ENCODE measurements at places on chromosomes 2 and 18.

GRCh38 chr2:73289304-73289703 lies 4.0 kb downstream of the EGR4 start:
- DNase-seq, result no peak

DNA sequence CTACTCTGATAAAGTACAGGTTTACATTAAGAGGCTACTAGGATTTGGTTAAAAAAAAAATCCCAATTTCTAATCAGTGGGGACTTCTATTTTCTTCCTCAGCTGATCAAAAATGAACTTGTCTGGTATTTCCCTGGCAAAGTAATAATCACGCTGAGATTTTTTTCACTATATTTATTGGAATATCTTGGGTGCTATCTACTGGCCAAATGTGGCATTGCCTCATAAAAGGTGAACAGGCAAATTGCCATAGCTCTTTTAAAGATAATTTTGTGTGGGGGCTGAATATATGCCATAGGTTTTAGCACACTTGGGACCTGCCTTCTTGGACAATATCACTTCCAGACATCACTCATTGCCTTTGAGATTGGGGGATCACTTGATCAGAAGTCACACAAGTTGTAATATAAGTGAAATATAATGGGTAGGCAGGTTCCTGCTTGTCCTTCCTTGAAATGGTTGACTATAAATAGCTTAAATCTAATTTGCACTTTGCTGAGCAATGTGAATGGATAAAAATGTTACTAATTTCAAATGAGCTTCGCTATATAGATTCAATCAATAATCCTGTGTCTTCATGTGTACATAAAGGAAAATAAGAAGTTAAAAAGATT lies 7.0 kb upstream of the NXPH2 start:
- no peak for DNase-seq

DNA sequence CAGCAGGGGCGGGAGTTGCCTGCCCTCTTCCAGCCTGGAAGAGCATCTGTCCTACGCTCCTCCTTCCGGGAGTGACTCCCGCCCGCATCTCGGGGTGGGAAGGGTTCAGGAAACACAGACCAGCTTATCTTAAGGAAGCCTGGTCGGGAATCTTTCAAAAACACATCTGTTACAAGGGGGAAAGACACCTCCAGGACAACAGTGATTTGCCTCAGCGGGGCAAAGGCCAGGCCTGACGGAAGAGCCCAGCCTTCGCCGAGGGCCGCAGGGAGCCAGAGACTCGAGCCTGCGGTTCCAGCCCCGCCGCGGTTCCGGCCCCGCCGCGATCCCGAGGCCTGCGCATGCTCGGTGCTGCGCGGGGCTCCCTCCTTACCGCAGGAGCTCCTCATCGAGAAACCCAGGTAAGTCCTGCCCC lies 38.1 kb upstream of the TGIF1 start:
- DNase-seq, result no peak

DNA sequence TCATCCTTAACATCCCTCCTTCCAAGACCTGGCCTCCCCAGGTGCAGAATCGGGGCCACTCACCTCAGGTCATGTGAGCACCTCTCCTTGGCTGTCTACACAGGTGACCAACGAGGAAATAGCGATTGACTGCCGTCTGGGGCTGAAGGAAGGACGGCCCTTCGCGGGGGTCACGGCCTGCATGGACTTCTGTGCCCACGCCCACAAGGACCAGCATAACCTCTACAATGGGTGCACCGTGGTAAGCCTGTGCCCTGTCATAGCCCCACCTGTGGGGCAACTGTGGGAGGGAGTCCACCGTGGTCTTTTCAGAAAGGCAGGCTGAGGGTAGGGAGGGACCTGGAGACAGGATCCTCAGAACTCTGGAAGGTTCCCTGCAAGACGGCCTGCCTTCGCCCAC lies 54.3 kb downstream of the BOLA3 start:
- no peak for DNase-seq

DNA sequence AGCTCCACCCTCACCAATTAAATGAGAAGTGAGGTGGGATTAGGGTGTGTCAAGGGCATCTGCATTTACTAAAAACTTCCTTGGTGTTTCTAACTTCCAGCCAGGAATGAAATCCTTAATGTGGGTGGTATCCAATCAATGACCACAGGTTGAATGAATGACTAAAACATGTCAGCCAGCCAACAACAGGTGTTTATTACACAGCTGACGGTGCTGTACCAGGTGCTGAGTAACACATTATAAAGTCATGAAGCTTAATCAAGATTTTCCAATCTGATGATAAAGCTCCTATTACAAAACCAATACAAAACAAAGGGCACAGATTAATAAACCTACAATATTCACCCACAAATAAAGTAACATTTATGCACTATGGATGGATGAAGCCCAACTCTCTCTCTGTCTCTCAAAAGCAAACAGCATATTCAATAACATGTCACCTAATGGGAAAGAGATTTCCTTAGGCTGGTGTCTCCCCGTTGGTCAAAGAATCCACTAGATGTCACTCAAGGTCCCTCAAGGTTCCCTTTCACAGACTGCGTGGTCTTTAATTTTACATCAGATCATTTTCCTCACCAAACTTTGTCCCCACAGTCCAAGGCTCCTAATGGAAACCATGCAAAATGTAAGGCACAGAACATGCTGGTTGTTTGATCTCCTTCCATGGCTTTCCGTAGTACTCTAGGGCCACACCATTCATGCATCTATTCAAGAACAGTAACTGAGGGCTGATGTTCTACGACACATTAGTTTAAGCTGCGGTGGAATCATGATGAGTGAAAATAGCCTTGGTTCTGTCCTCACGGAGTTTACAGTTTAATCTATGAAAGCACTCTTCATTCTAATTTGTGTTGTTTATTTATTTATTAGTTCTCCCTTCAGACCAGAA lies 6.4 kb upstream of the PTPN4 start:
- peak; percentile 31 for DNase-seq

DNA sequence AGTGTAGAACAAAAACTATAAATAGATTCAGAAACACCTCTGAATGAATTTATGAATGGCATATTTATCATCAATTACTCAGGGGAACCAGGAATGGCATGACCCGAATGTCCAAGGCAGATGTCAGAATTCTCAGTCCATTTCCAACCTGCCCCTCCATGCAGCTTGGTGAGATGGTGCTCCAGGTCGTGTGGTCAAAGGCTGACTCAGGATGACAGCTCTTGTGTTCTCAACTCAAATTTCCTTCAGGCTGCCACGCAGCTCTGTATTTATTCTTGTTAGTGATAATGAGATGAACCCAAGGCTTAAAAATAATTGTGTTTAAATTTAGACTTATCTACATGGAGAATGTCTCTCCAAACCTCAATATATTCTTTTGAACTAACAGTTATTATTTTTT lies 146.9 kb downstream of the METTL4 start:
- no peak for DNase-seq

GRCh38 chr2:42098571-42099437 lies 51.0 kb downstream of the PKDCC start:
- DNase-seq, result no peak

GRCh38 chr2:241637795-241638660 lies 535 bp downstream of the ATG4B start:
- DNase-seq, result no peak
